IMR-90 (cell line): ENCODE measurements at places on chromosomes 13 and 19. TPM values are rescaled to one million over a fixed set of nuclear protein-coding genes. Genes with fewer than 3 reads are reported as not detected.

DNA sequence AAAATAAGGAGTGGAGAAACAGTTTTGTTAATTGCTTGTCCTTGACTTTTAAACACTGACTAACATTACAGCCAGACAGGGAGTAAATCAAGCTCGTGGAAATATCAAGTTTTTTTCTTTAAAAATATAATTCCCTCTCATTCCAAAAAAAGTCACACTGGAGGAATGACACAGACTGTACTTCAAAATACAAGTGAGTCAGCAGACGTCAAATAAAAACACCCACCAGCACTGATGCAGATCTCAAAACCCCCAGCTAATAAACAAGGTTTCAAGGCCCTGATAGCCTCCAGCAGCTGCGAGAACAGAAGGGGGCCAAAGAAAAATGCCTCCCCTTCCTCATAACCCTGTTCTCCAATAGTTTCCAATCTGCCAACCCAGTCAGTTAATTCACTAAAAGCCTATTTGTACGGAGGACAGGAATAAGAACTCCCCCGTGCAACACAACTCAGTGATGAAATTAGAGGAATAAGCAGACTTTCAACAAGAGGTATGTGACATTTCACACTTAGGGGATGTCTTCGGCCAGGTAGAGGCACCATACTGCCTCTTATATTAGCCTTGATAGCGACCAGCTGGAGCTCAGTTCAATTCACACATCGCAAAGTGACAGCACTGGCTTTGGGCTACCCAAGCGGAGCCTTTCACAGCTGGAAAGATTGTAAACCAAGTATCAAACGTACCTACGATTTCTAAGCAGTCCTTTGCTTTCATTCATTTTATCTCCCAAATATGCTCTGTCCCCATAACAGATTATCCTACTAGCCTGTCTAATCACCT lies 561.0 kb upstream of the KLF12 start:
- no peak for DNase-seq

- no peak for DNase-seq
Observed at GRCh38 chr13:36086117-36086516, 45.1 kb downstream of the DCLK1 start.

DNA sequence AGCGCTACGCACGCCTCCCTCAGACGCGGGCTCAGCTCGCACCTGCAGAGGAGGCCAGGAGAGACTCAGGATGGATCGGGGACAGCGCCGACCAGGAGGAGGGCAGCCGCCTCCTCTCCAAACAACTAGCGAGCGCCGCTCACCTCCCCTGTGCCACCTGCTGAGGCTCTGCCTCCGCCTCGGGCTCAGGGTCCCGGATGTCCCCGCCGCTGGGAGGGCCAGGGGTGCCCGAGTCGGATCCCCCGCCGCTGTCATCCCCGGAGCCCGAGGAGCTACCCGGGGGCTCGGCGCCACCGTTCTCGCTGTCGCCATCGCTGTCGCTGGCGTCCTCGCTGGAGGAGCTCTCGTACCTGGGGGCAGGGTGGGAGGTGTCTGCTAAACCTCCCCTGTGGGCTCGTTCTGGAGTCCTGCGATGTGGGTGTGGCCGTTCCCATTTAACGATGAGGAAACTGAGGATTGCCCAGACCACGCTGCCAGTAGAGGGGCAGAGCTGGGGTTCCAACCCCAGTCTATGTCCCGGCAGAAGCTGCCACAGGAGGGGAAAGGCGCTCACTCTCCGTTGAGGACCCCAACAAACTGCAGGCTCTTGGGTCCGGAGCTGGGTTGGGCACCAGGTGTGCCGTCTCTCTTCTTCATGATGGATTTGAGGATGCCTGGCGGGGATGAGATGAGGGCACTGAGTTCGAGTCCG lies 9.2 kb downstream of the KANK3 start:
- no peak for DNase-seq

DNA sequence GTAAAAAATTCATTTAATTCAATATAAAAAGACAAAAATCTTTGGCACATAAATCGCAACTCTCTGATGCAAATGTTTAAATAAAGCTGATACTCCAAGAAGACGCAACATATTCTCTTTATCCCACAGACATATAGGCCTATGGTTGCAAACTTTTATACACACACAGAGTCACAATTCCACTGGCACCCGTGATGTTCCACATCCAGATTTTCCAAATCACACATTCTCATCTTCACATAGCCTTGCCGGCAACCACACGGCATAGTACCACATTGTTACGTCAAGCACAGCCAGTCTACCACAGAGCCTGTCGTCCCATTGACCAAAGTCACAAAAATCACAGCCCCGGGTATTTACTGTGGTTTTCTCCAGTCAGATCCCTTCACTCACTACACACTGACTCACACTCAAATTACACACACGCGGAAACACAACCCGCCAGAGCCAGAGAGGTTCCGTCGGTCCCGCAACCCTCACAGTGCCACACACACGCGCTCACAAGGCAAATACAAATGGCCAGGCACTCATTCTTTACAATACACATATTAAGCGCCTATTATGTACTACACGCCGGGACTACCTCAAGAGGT lies 546 bp upstream of the ZNF546 start:
- DNase-seq: peak; percentile 70

DNA sequence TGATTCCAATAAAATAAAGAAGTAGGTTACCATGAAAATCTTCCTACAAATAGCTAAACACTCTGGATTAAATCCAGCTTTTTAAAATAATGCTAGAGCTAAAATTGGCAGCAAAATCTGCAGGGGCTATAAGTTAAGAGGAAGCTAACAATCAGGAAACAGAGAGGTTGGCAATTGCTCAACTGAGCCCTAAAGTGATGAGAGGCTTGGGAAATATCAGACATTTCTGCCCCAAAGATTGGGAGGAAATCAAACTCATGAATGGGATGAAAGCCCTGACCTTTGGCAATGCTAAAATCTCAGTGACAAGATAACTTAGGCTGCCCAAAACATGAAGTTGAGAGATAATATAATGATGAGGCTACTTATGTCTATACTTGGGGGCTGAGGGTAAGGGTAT lies 1437.9 kb downstream of the EFNB2 start:
- no peak for DNase-seq

- DNase-seq: no peak
Observed at GRCh38 chr13:21289475-21289874, 113.0 kb downstream of the MRPL57 start.

DNA sequence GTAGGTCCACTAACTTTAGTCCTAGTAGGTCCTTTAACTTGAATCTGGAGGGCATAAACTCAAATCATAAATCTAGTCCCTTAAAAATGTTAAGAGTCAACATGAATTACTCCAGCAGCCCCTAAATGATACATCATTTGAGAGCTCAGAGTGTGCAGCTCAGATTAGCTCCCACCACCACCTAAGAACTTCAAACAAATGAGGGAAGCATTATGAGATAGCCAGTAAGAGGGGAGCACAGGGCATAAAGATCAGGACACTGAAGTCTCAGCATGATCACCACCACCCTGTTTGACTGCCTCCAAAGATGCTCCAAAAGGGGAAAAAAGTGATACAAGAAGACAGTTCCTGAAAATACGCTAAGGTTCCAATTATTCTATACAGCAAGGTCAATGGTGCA lies 5.7 kb downstream of the PROSER1 start:
- no peak for DNase-seq

- DNase-seq: no peak
Observed at GRCh38 chr13:38316129-38316528, 33.5 kb upstream of the UFM1 start.

DNA sequence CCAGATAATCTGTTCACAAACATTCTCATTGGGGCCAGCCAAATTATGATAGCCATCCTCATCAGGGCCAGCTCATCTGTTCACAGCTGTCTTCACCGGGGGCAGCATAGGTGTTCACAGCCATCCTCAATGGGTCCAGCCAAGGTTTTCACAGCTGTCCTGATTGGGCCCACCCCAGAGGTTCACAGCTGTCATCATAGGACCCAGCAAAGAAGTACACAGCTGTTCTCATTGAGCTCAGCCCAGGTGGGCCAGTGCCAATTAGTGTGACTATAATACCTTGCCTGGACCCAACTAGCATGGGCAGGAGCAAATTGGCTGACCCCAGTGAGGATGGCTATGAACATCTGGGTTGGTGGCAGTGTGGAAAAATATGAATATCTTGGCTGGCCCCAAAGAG lies 1166.0 kb downstream of the UQCRFS1 start:
- no peak for DNase-seq

DNA sequence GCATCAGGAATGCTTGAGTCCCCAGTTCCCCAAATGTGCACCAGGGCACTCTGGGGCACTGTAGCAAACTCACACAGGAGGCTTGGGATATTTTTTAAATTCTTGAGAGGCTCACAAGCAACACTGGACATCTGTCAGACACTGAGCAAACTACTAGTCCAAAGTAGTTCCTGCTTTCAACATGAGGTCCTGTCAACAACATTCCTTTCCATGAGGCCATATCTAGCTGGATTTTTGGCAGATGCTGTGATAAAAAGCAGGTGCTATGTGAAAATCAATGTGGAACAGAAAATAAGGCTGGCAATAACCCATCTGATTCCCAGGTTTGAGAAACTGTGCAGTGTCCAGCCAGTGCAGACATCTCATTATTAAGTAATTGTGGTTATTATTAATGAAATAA lies 50.5 kb downstream of the STARD13 start:
- DNase-seq: peak; percentile 76

GRCh38 chr19:29290853-29291252 lies 77.9 kb upstream of the UQCRFS1 start:
- no peak for DNase-seq

DNA sequence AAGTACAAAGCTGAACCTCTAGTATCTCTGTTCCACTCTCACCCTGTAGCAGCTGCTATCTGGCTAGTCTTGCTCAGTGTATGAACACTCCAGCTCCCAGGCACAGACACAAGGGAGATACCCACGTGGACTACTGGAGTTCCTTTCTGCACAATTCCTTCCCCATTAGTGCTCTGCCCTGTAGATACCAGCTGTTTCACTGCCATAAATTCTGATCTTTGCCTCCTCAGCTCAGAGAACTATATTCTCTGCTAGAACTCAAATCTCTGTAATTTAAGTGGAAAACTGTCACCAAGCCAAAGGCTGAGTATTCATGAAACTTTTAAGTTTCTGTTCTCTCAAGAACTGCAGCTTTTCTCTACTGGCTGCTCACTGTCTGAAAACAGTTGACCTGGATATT lies 273.7 kb downstream of the DIAPH3 start:
- DNase-seq: peak; percentile 19

GRCh38 chr13:25927932-25928331 lies 123.9 kb downstream of the SHISA2 start:
- DNase-seq: no peak

- no peak for DNase-seq
Observed at GRCh38 chr19:58003174-58003828, 681 bp upstream of the ZNF606 start.

- DNase-seq: no peak
Observed at GRCh38 chr19:48111280-48111679, 663 bp upstream of the PLA2G4C start.

- no peak for DNase-seq
Observed at GRCh38 chr19:45782162-45782691, at the start of gene DMPK. Gene DMPK, minus strand, starts transcription at chr19:45782490. Its CDS starts 138 bp downstream, at chr19:45782352.

GRCh38 chr13:106183410-106184065 lies 351.9 kb downstream of the EFNB2 start:
- DNase-seq: no peak

- DNase-seq: peak; percentile 6
Observed at GRCh38 chr13:49584771-49585182, 581 bp downstream of the RCBTB1 start.

DNA sequence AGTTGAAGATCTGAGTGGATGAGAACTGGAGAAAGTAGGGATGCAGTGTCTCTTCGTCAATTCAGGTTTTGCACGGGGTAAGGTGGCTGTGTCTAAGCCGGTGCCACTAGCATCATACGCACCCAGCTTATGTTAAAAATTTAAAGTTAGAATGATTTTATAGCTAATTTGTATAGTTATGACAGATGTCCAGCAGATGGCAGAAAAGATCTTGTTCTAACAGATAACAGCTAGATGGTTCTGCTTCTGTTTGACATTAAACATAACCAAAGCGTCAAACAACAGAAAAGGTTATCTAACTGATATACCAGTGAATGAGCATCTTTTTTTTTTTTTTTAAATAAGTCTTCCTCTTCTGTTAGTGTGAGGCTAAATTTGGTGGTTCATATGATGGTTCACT lies 18.8 kb upstream of the EDDM13 start:
- peak; percentile 71 for DNase-seq

GRCh38 chr13:37945651-37946575 lies 76.3 kb upstream of the TRPC4 start:
- no peak for DNase-seq

DNA sequence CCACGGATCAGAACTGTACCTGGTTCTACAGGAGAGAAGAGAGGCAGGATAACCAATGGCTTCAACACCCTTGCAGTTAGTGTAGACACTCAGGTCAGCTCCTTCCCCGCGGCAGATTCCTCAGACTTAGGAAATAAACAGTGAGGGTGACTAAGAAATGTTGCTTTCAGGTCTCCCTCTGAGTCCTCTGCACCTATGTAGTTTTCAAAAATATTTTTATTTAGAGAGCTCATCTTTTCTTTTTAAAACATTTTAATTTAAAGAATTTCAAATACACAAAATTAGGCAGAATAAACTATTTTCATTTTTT lies 195.2 kb downstream of the KLF12 start:
- no peak for DNase-seq

GRCh38 chr19:6220385-6221191 lies 59.2 kb downstream of the MLLT1 start:
- peak; percentile 64 for DNase-seq

DNA sequence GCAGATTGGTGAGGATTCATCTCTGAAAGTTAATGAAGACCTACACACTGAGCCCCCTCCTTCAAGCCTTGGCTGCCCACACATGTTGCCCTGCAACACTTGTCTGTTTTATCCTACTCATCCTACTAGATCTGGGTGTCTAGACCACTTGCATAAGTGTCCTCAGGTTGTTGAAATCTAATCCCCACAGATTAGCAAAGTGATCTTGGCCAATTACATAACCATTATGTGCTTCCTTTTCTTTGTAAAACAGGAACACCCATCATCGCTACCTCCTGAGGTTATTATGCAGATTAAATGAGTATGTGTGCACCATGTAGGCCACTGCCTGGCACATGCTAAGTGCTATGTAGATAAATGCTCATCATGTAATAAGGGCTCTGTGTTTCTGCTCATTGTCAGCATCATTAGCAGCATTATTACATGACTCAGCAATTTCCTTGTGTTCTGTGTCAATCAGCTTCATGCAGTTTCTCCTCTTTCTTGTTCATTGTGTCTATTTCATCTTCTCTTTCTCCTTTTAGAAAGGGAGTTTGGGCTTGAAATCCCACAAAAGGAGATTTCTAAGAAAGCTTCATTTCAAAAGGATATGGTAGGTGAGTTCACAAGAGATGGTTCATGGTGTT lies 15.1 kb downstream of the ZNF175 start:
- no peak for DNase-seq

GRCh38 chr13:50017819-50018218 lies 2.6 kb downstream of the KCNRG start:
- no peak for DNase-seq

The LRRC4B gene
- total RNA-seq: not detected in 2 replicates

The CDC42EP5 gene
- 7.2 and 7.8 TPM in 2 replicates for total RNA-seq

The NANOS3 gene
- not detected in 2 replicates for total RNA-seq

The FGF21 gene
- total RNA-seq: not detected in 2 replicates

The CFAP97D2 gene
- total RNA-seq: not detected in 2 replicates

The CCL25 gene
- total RNA-seq: not detected in 2 replicates

The ZNF724 gene
- total RNA-seq: 18.3 and 20.1 TPM in 2 replicates

The TNNI3 gene
- not detected in 2 replicates for total RNA-seq

The OR7A5 gene
- not detected in 2 replicates for total RNA-seq

The NALCN gene
- 4.8 and 5.6 TPM in 2 replicates for total RNA-seq

The SPRED3 gene
- 0.56 and 0.90 TPM in 2 replicates for total RNA-seq

The SYNGR4 gene
- not detected in 2 replicates for total RNA-seq
